ENCODE measurements at places on chromosomes 13 and 19.

GRCh38 chr19:14770136-14770535 is 8.2 kb downstream of the ADGRE2 start:
- DNase-seq = no peak

DNA sequence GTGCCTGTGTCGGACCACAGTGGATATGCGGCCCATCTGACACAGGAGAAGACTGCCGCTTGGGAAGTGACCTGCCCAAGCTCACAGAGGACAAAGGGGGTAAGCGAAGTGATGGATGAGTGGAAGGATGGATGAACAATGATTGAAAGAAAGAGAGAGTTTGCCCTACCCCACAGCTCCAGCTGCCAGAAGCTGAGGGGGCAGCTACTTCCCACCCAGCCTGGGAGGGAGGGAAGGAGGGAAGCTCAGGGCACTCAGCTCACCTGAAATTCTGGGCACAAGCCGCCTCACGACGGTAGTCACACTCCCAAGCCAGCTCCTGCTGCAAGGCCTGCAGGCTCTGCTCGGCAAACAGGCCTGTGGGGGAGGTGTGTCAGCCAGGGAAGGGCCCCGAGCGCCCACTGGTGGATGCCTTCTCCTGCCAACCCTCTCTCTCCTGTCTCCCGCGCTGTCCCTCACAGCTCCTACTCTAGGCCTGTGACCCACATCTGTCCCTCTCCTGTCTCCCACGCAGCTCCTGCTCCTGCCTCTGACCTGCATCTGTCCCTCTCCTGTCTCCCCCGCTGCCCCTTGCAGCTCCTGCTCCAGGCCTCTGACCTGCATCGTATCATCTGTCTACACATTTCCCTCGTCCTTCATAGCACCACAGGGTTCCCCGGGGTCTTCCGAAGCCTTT is 12.0 kb upstream of the NUMBL start:
- DNase-seq = no peak

- DNase-seq = no peak
These were observed 60.9 kb downstream of the LIG4 start for GRCh38 chr13:108154421-108154858.

DNA sequence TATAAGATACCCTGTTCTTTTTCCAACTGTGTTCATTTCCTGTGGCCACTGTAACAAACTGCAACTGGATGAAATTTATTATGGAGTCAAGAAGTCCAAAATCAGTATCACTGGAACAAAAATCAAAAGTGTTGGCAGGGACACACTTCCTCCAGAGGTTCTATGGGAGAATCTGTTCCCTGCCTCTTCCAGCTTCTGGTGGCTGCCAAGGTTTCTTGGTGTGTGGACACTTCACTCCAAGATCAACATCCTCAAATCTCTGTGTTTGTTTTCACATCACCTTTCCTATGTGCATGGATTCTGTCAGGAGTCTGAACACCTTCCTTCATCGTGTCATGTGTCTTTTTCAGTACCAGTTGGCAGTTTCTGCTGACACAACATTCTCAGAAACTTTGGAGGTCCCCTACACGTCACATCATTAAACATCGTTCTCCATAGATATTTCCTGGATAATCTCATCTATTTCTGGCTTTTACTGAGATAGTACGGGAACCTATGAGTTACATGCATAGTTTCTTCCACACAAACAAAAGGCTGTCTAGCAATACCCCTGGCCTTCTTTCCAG is 15.2 kb upstream of the EFNB2 start:
- DNase-seq = no peak

DNA sequence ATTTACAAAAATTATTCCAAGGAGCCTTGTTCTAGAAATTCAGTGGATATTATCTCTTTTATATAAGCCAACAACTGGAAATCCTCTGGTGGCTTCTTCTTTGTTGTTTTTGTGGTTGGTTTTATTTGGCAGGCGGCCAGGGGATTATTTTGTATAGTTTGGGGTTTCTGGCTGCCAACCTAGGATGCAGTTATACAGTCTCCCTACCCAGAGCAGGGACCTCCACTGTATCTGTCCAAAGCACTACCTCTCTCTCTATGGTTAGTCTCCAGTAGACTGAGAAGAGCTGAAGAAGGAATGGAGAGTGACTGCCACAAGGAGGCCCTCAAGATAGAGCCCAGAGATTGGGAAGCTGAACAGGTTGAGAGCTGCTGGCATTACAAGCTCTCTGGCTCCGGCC is 80.2 kb downstream of the ZAR1L start:
- no peak for DNase-seq

DNA sequence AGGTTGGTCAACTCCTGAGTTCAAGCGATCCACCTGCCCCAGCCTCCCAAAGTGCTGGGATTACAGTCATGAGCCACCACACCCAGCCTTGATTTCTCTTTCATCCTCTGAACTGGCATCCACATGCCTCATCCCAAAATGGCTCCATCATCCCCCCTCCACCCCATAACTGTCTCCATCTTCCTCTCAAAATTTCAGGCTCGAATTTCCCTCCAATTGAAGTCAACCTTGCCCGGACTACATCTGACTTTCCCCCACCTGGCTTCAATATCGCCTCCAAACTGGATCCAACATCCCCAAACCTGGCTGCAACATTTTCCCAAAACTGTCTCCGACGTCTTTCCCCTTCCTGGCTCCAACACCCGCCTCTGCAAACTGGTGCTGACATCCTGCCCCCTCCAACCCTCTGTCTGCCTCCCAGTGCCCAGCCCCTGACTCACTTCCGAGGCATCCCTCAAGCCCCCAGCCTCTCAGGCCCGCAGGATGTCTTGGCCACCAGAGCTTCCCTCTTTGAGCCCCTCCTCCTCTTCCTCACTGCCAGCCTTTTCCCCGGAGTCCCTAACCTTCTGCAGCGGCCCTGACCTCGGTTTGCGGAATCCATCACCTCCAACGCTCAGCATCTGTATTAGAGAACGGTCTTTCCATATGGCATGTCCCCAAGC is 943 bp downstream of the EXOC3L2 start:
- DNase-seq = no peak

DNA sequence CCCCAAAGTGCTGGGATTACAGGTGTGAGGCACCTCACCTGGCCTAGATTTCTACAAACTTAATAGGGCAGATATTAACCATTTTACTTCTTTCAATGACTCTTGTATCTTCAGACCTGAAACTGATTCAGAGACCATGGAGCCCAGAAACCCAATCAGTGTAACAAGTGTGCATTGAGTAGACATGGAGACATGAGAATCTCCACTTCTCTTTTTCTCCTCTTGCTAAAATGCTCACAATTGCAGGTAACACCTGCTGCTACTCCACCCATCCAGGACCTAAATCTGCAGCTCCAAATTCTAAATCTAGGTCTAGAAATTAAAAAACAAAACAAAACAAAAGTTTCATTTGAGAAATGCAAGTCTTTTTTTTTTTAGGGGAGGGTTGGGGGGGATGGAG is 42.2 kb upstream of the ZNF681 start:
- DNase-seq = no peak

DNA sequence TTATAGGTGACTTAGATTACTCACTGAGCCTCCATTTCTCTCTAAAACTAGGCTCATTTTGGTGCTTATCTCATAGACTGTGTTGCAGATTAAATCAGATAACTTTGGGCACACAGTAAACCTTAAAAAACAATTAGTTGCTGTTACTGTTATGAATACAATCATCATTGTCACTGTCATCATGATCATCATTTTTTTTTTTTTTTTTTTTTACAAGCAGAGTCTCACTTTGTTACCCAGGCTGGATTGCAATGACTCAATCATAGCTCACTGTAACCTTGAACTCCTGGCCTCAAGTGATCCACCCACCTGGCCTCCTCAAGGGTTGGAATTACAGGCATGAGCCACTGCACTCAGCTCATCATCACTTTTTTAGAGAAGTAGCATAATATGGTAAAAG is 60.0 kb downstream of the VWA8 start:
- DNase-seq = no peak

- DNase-seq = no peak
These were observed 6.7 kb upstream of the ONECUT3 start for GRCh38 chr19:1746401-1747284.

- DNase-seq = peak; percentile 30
These were observed 124.2 kb downstream of the TBC1D4 start for GRCh38 chr13:75357576-75358289.

- no peak for DNase-seq
These were observed 533 bp downstream of the TNFSF9 start for GRCh38 chr19:6531163-6531955.

DNA sequence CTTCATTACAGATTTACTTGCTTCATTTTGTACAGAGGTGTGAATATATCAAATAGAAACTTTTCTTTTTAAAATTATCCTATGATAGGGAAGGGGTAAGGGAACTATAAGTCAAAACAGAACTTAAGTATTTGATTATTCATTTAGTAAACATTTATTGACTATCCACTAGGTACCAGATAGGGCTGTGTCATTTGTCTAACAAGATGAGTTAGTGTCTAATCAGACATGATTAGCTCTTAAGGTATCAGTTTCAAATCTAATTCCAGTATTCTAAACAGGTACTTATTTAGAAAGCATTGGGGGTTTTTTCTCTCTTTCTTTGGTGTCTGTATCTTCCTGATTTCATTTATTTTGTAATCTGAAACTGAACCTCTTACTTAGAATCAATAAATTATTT is 32.2 kb downstream of the CDADC1 start:
- DNase-seq = no peak

DNA sequence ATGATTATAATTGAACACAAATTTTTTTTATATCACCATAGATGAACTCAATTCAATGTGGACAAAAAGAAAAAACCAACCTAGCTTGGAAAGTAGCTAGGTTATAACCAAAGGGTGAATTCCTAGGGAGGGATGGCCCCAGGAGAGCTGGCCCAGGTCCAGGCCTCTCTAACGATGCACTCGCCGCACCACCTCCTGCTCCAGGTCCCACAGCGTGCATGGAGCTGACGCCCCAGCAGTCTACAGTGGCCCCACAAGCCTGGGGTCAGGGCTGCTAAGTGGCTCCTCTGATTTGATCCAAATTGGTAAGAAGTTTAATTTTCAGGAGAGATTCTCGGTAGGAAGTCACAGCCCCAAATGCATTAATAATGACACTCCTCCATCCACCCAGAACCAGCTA is 48.8 kb downstream of the TSHZ3 start:
- no peak for DNase-seq

DNA sequence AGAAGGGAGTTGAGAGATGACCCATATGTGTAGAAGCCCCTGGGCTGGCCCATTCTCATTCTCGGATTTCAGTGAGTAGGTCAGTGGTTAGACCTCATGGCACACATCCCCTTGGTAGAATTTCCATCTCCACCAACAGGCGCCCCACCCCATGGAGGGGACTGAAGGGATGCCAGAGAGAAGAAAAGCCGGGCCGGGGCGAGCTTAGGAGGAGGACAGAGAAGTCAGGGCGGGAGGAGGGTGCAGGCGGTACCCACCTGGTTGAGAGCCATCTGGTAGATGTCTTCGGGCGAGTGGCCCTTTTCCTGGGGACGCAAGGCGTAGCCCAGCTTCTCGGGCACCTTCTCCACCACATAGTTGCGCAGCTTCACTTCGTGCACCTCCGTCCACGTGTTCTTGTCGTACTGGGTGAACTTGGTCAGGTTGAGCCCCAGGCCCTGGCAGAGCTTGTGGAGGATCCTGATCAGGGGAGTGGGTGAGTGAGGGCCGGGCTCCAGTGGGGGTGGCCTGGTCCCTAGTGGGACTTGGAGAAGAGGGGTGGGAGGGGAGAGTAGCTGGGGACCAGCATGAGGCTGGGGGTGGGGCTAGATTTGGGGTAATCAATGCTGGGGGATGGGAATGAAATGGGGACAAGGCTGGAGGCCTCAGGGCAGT is 2.5 kb downstream of the IL4I1 start:
- no peak for DNase-seq

- DNase-seq = no peak
These were observed 9.8 kb downstream of the CLEC4M start for GRCh38 chr19:7772752-7773291.

GRCh38 chr19:39997638-39998216 is 867 bp downstream of the ZNF546 start:
- no peak for DNase-seq

- DNase-seq = no peak
These were observed 1.9 kb downstream of the CBARP start for GRCh38 chr19:1235625-1236538.

DNA sequence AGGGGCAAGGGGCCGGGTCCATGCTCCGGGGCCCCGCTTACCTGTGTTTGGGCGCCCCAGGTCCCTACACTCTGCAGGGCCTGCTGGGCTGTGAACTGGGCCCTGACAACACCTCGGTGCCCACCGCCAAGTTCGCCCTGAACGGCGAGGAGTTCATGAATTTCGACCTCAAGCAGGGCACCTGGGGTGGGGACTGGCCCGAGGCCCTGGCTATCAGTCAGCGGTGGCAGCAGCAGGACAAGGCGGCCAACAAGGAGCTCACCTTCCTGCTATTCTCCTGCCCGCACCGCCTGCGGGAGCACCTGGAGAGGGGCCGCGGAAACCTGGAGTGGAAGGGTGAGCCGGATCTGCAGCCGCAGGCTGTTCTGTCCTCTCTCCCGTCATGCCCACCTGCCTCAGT is 1.7 kb downstream of the FCGRT start:
- no peak for DNase-seq

GRCh38 chr19:10855879-10856522 is 7.8 kb downstream of the C19orf38 start:
- no peak for DNase-seq

GRCh38 chr13:62356977-62357376 is 941.3 kb upstream of the PCDH20 start:
- DNase-seq = no peak

- DNase-seq = no peak
These were observed 90.9 kb downstream of the NALCN start for GRCh38 chr13:101325423-101325822.

- DNase-seq = no peak
These were observed 56.7 kb downstream of the GNG7 start for GRCh38 chr19:2645826-2646225.

DNA sequence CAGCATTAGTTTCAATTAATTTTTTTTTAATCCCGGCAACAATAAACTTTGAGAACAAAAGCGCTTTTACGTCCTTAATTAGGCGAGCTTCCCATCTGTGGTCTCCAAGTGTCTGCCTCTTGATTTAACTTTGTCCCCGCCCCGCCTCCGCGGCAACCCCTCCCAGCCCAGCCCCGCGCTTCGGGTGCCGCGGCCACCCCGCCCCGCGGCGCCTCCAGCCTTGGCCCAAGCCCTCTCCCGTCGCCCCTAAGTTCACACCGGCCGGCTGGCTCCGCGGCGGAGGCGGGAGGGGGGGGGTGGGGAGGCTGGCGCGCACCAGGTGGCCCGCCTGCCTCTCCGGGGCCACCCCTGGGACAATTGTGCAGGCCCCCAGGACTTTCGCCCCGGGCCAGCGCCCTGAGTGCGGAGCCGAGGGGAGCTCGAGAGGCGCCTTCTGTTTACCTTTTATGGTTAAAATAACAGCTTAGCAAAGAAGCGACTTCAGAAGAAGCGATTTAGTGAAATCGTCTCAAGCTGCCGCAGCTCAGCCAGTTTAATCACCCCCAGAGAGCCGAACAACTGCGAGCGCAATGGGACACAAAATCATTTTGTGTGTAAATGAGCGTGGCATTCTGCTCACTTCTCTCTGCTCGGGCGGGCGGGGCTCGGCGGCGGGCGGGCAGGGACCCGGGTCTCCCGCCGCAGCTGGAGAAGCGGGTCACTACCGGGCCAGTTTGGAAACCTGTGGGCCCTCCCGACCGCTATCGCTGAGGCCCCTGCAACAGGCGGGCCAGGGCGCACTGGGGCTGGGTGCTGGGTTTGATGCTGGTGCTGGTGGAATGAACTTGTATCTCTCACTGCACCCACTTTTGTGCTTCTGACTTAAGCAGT is 1.4 kb downstream of the KCTD15 start:
- no peak for DNase-seq
